GM12864 (cell line): ENCODE measurements at places on chromosomes 11 and 22.
A peak's percentile ranks its signal among the peaks of the same experiment; 100 is the strongest.

DNA sequence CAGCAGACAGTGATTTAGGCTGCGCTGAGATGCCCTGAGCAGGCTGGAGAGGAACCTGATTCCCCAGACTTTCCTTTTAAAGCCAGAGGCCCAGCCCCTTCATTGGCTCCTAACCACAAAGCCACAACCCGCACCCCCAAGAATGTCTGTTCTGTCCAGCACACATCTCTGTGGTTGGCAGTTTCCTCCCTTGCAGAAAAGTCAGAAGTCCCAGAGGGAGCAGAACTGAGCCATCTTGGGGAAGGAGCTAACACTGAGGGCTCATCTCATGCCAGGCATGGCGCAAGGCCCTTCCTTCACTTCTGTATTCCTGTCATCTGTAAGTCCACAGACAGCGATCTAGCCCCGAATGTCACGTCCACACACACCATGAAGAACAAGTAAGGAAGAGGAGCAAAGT is 97.1 kb upstream of the SYT13 start:
- DNase-seq = no peak

DNA sequence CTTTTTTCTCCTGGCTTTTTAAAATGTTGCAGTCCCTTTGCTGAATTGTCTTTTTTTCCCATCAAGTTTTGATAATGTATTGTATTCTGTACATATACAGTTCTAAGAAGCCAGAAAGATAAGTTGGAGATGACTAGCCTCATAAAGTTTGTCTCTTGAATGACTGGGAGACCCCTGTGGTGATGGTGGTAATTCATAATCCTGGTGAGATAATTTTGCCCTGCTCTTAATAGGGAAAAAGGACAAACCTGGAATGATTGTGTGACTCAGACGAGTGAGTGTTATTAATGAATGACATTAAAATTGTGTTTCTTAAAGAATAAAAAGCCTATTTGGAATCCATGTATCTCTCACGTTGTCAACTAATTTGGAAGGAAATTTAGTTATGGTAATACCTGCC is 1.2 kb downstream of the HIKESHI start:
- no peak for DNase-seq

DNA sequence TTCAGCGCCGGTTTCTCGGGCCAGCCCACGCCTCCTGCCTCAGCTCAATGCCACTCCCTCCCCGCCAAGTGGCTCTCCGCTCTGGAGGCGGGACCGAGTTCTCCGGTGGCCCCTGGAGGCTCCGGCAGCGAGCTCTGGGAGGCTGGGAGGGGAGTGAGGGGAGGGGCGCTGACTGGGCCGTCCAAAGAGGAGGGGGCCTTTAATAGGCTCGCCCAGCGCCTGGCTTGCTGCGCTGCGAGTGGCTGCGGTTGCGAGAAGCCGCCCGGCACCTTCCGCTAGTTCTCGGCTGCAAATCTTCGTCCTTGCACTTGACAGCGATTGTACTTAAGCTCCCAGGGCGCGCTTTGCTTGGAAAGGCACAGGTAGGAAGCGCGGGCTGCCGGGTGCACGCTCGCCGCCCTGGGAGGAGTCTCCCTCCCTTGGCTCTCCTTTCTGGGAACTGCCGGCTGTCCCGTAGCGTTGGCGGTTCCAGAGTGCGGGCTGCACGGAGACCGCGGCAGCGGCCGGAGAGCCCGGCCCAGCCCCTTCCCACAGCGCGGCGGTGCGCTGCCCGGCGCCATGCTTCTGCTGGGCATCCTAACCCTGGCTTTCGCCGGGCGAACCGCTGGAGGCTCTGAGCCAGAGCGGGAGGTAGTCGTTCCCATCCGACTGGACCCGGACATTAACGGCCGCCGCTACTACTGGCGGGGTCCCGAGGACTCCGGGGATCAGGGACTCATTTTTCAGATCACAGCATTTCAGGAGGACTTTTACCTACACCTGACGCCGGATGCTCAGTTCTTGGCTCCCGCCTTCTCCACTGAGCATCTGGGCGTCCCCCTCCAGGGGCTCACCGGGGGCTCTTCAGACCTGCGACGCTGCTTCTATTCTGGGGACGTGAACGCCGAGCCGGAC is at the start of gene ADAMTS15:
TSS of gene ADAMTS15 (plus strand) at position 230 of the 894 bp plus-strand sequence. CDS start at position 559, 329 bp downstream.
- no peak for DNase-seq

GRCh38 chr11:110897035-110897434 is 184.8 kb upstream of the ARHGAP20 start:
- DNase-seq = no peak

GRCh38 chr11:85182441-85183387 is 444.4 kb downstream of the DLG2 start:
- DNase-seq = no peak

- no peak for DNase-seq
Observed at GRCh38 chr11:100872951-100873740, 186.1 kb downstream of the ARHGAP42 start.

- no peak for DNase-seq
Observed at GRCh38 chr11:69669486-69669885, 5.7 kb downstream of the LTO1 start.

- no peak for DNase-seq
Observed at GRCh38 chr11:8587915-8588314, 6.1 kb downstream of the STK33 start.

GRCh38 chr11:97772705-97773104 is 1248.0 kb upstream of the CNTN5 start:
- no peak for DNase-seq

GRCh38 chr22:28951969-28952521 is 68.7 kb downstream of the ZNRF3 start:
- DNase-seq = no peak

- DNase-seq = no peak
Observed at GRCh38 chr22:38753948-38754750, 1.6 kb downstream of the SUN2 start.

GRCh38 chr22:38305471-38306448 is 11.5 kb downstream of the CSNK1E start:
- DNase-seq = peak; percentile 91

DNA sequence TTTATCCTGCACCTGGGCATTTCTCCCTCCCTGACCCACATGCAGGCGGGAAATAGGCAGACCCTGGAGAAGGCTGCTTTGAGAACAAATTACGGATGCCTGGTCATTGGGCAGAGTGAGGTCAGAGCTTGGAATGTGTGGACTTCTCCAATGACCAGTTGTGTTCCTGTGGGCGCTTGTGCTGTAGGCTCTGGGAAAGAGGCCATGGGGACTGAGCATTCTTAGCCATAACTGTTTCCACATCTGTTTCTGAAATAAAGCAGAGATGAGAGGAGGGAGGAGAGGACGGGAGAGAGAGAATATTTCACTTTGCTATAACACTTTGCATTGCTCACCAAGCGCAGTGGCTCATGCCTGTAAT is 11.2 kb upstream of the TMEM184B start:
- DNase-seq = no peak

DNA sequence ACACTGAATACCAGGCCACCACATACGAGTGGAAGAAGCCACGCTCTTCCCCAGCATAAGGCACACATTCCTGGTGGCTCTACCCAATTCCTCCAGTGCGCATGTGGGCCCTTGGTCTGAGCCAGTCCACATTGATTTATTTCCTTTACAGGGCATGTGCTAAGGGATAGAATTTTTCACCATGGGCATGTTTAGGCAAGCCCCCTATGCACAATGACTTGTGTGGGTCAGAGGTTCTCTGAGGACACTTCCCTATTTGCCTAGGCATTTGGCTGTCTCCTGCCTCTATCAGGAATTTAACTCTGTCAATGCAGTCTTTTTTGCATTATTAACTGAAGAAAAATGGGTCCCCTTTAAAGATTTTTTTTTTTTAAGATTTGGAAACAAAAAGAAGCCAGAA is 718.1 kb downstream of the NTM start:
- no peak for DNase-seq

GRCh38 chr11:2377511-2378443 is 667 bp downstream of the CD81 start:
- DNase-seq = no peak

- no peak for DNase-seq
Observed at GRCh38 chr11:65780770-65781151, at the start of gene AP5B1. TSS of gene AP5B1 (minus strand) at chr11:65780976. CDS start at chr11:65780591, 385 bp downstream.

DNA sequence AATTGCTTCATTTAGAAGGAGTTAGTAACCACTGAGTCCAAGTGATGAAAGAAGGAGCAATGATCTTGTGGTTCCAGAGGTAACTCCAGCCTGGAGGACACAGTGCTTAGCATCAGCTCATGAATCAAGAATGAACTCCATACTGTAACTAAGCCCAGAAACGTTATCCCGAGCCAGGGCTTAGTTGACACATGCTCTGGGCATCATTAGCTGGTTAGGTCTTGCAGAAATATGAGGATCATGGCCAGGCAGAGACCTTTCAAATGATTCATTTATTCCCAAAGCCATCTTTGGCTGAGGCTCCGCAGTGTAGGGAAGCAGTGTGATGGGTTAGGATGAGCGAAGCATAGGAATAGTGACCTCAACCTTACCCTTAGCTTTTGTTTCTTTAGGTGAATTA is 277.4 kb downstream of the FAM76B start:
- no peak for DNase-seq

DNA sequence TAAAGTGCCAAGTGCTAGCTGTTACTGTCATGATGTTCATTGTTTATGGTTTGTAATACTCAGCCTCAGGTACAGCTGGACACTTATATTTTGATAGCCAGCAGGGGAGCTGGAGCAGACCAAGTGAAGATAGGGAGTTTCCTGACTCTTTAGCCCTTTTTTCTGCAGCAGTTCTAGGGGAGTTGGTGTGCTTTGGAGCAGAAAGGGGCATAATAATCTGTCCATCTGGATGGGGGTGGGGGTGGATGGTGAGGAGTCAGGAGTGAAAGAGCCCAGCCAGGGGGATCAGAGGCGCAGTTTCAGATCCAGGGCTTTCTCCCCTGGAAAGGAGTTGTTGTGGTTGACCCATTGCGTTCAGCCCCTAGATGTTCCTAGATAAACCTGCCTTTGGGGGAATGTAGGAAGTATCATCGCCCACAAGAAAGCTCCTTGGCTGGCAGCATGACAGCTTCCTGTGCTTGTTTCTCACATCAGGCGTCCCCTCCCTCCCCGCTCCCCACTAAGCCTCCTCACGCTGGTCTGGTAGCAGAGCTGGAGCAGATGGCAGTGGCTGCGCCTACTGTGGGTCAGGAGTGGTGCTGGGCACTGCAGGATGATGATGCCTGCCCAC is 41.9 kb downstream of the MED15 start:
- no peak for DNase-seq

GRCh38 chr11:32615422-32615821 is 31.8 kb downstream of the EIF3M start:
- DNase-seq = no peak

DNA sequence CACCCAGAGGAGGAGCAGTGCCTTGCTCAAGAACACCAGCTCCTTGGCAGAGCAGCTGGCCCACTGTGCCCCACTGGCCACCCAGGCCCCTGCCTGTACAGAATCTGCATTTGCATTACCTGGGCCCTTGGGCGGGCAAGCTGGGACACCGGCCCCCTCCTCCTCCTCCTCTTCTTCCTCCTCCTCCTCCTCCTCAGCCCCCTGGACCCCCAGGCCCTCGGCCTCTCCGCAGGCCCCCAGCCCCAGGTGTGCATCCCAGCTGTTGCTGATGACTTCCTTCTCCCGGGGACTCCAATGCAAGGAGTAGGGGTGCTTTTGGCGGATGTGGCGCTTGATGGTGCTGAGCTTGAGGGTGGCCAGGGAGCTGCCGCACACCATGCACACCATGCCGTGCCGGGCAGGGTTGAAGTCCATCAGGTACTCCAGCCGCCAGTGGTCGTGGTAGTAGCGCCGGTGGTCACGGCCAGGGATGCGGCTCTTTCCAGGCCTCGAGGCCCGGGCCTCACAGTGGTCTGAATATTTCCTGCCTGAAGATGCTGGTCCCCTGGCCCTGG is 2.8 kb downstream of the ZFTA start:
- DNase-seq = no peak

GRCh38 chr11:78791964-78792363 is 217.3 kb upstream of the NARS2 start:
- DNase-seq = no peak

- no peak for DNase-seq
Observed at GRCh38 chr11:1482581-1483444, 3.8 kb downstream of the MOB2 start.

DNA sequence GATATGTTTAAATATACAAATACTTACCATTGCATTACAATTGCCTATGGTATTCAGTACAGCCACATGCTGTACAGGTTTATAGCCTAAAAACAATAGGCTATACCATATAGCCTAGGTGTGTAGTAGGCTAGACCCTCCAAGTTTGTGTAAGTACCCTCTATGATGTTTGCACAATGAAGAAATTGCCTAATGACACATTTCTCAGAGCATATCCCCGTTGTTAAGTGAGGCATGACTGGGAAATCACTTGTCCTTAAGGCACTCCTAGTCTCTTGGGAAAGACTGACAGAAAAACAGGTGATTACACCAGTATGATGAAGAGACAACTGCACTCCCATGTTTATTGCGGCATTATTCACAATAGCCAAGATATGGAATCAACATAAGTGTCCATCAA is 187.2 kb downstream of the SPON1 start:
- DNase-seq = no peak

DNA sequence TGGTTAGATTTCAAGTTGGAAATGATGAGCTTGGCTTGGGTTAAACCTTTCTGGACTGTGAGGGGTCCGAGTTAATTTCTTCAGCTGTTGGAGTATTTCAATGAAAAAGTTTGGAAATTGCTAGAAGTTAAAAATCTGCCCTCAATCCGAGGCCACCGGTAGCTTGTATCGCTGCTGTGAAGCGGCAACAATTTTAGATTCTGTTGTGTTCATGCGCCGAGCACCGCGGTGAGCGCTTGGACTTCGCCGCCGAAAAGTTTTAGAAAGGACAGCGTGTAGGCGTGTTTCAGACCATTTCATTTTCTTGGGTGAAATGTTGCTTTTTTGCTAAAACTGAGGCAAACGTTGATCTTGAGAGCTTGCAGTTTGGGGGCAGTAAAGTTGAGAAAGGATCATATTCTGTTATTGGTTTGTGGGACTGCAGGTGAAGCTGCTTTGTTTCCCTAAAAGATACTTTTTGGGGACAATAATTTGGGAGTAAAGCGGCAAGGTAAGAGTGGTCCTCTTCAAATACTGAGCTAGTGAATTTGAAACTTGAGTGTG is 928 bp downstream of the FBXO7 start:
- DNase-seq = no peak

DNA sequence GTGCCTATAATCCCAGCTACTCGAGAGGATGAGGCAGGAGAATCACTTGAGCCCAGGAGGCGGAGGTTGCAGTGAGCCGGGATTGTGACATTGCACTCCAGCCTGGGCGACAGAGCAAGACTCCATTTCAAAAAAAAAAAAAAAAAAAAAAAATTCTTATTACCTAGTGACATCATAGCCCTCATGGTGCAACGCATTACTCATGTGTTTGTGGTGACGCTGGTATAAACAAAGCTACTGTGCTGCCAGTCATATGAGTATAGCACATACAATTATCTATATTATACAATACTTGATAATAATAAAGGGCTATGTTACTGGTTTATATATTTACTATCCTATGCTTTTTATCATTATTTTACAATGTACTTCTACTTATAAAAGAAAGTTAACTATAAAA is 41.2 kb downstream of the OR2AT4 start:
- DNase-seq = no peak

DNA sequence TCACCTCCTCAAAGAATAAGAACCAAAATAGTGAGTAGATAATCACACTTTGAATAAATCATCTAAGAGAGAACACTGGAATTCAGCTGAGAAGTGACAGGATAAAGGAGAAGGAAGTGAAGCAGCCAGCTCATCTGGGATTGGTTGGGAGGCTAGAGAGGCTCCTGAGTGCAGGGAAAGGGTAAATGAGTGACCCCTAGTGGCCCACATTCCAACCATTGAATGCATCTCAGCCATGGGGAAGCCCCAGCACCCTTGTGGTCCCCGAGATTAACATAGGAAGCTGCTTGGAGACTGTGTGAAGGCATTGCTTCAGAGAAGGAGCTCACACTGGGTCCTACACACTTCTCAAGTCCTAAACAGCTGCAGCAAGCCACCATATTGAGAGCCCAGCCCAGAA is 82.3 kb downstream of the JRKL start:
- DNase-seq = no peak
